ENCODE measurements at places on chromosomes 11 and 22.

DNA sequence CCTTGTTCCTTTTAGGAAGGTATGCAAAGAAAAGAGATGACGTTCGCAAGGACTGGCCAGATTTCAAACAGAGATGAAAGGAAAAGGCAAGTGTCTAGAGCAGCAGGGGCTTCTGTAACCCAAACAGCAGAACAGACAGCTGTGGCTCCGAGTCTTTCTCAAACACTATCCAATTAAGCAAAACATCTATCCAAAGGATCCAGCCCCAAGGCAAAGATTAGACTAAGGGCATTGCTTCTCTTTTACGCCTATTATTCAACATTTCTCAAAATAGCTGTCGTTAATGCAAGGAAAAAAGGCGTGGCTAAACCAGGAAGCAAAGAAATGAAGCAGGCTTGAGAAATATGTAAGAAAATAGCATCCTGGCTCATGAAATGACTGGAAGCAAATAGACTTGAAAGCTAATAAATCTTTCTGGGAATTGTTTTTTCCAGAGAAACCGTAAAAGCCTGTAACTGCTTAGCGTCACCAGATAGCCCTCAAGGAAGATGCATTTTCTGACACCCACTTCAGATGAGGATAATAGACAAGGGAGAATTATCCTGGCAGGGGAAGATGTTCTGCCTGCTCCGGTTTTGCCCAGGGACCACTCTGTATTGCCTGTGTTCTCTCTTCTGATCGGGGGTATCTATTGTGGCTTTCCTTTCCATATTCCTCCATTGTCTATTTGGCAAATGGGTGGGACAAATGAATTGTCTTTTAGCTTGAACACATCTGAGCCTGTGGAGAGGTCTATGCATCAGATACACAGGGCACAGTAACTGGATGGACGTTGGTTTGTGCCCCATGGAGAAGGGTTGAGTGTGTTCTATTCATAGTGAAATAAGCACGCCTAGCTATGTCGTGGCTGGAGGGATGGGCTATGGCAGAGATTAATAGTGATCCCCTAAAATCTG lies 20.2 kb downstream of the C11orf96 start:
- DNase-seq: no peak

DNA sequence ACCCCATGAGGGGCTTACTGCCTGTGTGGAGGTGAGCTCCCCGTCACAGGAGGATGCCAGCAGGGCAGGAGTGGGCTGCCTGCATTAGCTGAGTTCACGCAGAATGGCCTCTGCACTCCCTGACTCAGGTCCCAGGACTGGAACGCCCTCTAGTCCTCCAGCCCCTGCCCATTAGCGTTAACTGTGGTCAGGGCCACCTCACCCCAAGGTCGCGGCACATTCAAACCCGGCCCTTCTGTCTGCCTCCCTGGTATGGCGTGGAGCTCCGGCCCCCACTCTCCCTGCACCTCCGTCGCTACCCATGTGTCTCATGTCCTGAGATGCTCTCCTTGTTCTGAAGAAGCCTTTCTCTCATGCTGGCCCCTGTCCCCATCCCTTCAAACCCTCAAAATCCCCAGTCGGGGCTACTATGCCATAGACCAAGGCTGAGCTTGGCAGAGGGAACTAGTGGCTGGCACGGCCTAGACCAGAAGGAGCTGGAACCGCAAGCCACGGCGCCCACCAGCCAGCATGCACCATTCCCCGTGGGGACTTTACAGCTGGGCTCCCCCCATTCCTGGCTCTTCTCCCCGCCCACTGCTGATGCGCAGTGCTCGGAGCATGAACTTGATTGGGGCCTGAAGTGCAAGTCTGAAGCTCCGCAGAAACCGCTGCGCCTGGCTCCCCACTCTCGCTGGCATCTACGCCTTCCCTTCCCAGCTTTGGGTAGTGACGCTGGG lies 79.5 kb upstream of the RTL6 start:
- no peak for DNase-seq

DNA sequence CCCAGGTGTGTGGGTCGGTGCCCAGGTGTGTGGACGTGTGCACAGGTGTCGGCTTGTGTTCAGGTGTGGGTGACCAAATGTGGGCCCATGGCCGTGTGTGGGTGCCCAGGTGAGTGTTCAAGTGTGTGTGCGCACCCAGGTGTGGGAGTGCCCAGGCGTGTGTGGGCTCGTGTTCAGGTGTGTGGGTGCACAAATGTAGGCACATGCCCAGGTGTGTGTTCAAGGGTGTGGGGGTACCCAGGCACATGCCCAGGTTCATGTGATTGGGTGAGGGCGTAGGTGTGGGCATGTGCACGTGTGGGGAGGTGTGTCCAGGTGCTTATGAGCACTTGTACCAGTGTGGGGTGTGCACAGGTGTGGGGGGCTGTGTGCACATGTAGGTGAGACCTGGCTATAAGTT lies 42.8 kb downstream of the MOB2 start:
- no peak for DNase-seq

DNA sequence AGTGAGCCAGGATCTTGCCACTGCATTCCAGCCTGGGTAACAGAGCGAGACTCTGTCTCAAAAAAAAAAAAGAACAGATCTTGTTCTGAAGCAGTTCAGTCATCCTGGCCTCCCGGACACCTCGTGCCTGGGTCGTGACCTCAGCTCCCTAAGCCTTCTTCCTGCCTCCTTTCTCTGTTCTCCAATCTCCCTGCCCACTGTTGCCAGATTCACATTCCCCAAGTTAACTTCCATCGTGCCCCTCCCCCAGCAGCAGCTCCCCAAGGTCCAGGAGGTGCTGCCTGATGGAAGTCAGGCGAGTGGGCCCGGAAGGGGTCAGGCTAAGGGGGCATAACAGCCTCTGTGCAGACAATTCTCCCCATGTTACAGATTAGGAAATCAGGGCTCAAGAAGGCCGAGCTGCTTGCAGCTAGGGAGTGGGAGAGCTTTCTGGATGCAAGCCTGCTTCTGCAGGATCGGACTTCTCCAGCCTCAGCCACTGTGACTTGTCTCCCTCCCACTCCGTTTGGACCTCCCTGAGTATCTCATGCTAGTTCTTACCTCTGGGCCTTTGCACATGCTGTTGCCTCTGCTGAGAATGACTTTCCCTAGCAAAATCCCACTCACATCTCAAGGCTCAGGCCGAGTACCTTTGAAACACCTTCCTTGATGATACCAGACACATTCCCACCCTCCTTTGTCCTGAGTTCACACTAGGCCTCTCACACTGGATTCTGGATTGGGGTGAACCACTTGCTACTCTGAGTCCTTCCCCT lies 14.3 kb upstream of the TMEM184B start:
- DNase-seq: no peak

GRCh38 chr22:31707519-31707918 lies 42.4 kb downstream of the PRR14L start:
- no peak for DNase-seq

- no peak for DNase-seq
Measured at GRCh38 chr11:126768702-126769101, 231.9 kb downstream of the KIRREL3 start.
